ENCODE measurements at places on chromosomes 6 and 20. TPM values are rescaled to one million over a fixed set of nuclear protein-coding genes. Genes with fewer than 3 reads are reported as not detected.

GRCh38 chr6:43793875-43794242 is 23.8 kb downstream of the VEGFA start:
- DNase-seq: no peak

Gene CAGE1
- 0.07 TPM for total RNA-seq

Gene KCNS1
- total RNA-seq: 2.1 TPM

- no peak for DNase-seq
These were observed 869.0 kb upstream of the ADGRB3 start for GRCh38 chr6:67766057-67766456.

Gene EEF1A2
- not detected for total RNA-seq

DNA sequence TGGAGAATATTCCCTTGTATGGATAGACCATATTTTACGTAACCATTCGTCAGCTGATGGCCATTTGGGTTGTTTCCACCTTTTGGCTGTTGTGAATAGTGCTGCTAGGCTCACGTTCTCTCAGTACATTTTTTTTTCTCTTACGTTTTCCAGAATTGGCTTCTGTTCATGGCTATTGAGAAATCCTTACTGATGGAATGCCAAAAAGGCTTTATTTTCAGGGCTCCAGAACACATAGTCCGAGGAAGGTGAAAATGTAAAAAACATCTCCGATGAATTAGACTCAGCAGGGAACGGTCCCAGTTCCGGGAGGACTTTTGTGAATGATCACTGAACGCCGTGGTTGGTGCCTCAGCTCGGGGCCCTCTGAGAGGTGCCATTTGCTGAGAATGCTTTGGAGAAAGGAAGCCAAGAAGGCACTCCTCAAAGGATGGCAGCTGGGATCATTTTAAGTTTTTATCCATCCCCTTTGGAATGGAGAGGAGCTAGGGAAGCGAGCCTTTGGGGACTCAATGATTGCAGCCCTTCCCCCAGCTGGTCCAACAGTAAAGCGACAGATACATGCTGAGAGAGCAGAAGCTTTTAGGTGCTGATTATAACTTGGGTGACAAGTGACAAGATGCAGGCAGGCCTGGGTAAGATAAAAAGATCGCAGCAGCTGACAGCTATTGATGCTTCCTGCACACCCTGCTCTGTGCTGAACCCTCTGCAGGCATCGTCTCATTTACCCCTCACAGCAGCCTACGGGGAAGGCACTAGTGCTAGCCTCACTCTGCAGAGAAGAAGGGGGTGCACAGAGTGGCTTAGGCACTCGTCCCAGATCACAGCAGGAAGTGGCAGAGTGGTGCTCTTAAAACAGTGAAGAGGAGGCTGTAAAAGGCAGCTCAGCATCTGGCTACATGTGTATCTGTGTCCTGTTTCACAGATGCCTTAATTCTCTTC is 133.4 kb upstream of the KCNG1 start:
- DNase-seq: no peak

DNA sequence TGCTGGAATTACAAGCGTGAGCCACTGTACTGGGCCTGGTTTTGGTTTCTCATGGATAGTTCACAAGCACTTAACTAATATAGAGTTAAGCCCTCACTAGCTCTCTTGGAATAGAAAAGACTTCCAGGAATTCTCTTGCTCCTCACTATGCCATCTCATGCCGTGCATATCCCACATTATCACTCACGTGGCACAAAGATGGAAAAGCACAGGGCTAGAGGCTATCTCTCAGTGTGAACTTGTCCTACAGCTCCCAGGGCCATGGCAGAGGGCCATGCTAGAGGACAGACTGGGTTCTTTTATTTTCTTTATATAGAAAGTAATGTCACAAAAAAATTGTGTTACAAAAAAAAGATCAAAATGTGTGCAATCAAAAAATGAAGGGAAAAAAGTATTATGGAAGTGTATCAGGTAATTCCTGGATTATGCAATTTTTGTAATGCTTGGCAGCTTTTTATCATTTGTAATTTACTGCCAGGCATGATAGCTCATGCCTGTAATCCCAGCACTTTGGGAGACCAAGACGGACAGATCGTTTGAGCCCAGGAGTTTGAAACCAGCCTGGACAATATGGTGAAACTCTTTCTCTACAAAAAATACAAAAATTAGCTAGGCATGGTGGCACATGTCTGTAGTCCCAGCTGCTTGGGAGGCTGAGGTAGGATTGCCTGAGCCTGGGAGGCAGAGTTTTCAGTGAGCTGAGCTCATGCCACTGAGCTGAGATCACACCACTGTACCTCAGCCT is 6.4 kb upstream of the SLC2A12 start:
- no peak for DNase-seq

Gene FOXF2
- total RNA-seq: 0.11 TPM

Gene RGS19
- total RNA-seq: 23.8 TPM

DNA sequence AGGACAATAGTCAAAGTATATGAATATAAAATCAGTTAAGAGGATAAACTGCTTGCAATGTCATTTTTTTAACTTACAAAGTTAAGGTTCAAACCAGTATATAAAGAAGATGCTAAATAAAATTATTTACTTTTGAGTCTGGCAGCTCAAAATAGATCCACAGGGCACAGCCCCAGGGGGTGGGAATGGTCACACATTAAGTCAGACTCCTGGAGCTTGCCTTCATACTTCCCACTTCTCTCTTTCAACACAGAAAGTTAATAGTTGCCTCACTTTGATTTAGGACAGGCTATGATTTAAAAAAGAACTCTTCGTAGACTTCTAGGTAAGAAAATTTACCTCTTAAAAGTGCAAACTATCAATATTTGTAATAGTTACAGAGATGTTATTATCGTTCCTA is 158.3 kb upstream of the RUNX2 start:
- DNase-seq: no peak

GRCh38 chr6:111794727-111795452 is 78.4 kb downstream of the FYN start:
- no peak for DNase-seq

DNA sequence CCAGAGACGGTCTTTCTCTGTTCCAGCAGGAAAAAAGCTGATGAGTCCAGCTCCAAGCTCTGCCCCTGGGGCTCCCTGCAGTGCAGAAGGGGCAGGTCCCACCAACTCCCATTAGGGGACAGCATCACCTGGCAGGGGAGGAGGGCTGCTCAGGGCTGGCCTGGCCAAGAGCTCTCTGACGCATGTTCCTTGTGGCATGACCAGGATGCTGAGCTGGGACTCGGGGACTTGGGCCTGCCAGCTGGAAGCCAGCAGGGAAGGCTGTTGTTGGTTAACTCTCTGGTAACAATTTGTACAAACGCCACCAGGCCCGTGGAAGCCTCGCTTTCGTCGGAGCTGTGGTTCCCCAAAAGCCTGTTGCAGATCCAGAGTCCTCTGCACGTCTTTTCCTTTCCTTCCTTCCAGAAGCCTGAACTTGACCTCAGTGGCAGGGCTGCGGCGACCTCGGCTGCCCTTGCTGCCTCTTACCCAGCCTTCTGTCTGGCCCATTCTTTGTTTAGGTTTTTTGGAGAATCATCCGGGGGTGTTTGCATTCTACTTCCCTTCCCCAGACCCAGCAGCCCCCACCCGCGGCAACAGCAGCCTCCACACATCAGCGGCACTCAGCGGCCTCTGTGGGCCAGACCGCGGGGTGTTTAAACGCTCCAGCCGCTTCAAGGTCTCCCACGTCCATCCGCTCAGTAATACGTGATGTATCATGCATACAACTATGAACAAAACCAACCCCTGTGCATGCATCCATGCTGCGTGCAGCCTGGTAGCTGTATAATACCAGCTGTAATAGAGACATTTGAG is 63.3 kb downstream of the GNAS-AS1 start:
- DNase-seq: no peak

Gene UNC93A
- total RNA-seq: not detected

GRCh38 chr6:155090166-155090565 is 95.1 kb downstream of the TIAM2 start:
- DNase-seq: no peak

GRCh38 chr6:67698534-67698933 is 936.5 kb upstream of the ADGRB3 start:
- DNase-seq: no peak

Gene STMND1
- total RNA-seq: not detected

Gene FRMD1
- not detected for total RNA-seq

Gene VSTM2L
- 0.14 TPM for total RNA-seq
